NCI-H1436 treated with DMSO at 0.1 percent for 48 hours (cell line): ENCODE measurements at places on chromosomes 7 and 10.

DNA sequence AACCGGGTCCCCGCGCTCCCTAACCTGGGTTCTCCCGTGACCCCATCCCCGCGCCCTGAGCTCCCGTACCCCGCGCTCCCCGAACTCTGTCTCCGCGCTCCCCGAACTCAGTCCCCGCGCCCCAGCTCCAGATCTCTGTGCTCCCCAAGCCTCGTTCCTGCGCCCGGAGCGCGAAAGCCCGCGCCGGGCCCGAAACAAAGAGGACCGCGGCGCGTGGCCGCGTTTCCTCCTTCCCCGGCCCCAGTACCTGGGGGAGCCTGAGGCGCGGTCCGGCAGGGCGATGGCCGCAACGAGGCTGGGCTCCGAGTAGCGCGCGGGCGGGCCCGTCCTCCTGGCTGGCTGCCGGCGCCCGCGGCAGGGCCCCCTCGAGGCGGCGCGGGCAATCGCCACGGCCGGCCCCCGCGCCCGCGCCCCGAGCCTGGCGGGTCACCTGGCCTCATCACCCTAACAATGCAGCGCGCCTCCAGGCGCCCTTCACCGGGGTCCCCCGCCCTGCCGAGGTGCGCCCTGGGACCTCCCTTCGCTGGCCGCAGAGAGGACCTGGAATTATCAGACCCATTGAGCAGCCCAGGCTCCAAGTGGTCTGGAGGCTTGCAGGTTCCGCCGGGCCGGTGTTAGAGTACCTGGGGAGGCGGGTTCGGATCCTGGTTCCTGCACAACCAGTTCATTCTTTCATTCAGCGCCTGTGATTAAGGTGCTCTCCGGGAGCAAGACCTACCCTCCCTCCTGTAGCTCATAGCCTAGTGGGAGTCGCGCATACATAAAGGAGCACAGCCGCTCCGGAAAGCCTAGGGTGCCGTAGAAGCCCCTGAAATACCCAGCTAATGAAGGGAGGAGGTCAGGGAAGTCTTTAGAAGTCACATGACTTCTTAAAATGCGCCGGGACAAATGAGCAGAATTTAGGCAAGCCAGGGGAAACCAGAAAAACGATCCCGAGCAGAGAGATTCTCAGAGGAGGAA lies at the start of gene TNS3:
TSS of gene TNS3 (minus strand) at position 308 of the 960 bp plus-strand sequence. CDS start 142,475 bp downstream, outside the sequence.
- no peak for DNase-seq

DNA sequence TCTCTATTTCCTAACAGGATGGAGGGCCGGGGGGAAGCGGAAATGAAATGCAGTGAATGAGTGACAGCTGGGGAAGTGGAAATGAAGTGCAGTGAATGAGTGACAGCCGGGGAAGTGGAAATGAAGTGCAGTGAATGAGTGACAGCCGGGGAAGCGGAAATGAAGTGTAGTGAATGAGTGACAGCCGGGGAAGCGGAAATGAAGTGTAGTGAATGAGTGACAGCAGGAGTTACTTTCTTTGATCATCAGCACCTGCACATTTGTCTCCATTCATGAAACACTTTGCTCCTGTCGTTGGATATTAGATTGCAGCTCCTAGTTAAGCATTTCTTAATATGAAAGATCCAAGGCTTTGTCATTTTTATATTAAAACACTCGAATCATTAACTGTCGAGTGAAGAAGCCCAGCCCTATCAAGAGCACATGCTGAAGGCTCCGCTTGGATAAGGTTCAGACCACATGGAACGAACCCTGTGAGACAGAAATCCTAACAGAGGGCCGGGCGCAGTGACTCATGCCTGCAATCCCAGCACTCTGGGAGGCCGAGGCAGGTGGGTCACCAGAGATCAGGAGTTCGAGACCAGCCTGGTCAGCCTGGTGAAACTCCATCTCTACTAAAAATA lies 406.0 kb upstream of the ADARB2 start:
- no peak for DNase-seq

GRCh38 chr10:50219200-50219599 lies 32.1 kb downstream of the ASAH2 start:
- DNase-seq = no peak

DNA sequence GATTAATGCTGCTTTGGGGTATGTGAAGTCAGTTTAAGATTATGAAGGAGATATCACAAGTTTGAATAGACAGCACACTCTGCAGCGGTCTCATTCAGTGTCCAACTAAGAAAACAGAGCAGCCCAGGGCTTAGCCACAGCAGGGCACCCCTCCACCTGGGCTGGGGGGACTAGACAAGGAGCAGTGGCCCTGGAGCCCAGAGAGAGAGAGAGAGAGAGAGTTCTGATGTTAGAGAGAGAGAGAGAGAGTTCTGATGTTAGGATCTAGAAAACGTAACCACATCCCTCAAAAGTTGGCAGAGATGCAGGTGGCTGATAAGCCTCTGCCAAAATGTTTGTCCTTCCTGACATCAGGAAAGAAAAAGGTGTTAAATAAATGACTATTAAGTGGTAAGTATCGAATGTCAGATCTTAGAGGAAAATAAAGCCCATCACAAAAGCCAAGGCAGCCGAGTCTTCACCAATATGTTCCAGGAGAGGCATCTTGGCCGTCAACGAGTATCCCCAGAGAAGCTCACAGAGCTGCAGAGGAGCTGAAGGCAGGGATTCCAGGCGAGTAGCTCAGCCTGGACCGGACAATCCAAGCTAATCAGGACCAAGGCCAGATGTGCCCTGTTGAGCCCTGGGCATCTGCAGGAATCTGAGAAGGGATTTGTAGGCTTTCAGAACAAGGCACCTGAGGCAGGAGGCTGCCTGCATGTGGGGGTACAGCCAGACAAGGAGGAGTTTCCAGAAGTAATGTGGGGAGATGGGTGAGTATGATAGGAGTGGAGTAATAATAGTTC lies 150.1 kb upstream of the TCF7L2 start:
- no peak for DNase-seq

DNA sequence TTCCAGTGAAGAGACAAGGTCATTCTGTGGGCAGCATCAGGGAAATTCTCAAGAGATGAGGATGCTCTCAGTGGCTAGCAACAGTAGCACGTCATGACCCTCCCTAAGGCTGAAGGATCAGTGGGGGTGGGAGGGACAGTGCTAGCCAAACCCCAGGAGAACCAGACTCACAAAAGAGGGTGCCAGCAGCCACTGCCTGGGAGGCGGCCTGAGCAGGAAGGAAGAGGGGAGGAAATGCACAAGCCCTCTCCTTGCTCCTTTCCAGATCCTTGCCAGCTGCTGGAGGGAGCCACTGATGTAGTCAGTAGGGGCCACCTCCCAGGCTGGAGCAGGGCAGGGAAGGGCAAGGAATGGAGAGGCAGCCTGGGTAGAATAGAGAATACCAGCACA lies 302.7 kb downstream of the RPS24 start:
- DNase-seq = no peak

GRCh38 chr10:88670497-88670896 lies 6.3 kb downstream of the LIPF start:
- DNase-seq = no peak

GRCh38 chr7:123329988-123330643 lies 130.3 kb upstream of the SLC13A1 start:
- no peak for DNase-seq

DNA sequence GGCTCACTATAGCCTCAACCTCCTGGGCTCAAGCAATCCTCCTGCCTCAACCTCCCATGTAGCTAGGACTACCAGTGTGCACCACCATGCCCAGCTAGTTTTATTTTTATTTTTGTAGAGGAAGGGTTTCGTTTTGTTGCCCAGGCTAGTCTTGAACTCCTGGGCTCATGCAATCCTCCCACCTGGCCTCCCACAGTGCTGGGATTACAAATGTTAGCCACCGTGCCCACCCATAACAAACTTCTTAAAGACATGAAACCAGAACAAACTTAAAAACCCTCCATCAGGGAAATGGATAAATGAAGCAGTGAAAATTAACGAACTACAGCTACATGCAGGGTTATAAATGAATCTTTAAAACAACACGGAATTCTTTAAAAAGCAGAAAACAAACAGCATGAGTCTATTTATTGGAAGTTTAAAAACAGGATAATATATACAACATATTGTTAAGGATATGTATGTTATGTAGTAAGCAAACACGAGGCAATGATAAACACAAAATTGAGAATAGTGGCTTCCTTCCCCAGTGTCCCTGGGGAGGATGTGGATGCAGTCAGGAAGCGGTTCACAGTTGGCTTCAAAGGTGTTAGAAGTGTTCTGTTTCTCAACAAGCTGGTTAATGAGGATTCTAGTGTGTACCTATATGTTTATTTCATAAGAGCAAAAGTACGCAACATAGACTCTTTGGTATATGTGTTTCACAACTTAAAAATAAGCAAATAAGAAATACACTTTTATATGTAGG lies 128.2 kb upstream of the IMMP2L start:
- DNase-seq = no peak

DNA sequence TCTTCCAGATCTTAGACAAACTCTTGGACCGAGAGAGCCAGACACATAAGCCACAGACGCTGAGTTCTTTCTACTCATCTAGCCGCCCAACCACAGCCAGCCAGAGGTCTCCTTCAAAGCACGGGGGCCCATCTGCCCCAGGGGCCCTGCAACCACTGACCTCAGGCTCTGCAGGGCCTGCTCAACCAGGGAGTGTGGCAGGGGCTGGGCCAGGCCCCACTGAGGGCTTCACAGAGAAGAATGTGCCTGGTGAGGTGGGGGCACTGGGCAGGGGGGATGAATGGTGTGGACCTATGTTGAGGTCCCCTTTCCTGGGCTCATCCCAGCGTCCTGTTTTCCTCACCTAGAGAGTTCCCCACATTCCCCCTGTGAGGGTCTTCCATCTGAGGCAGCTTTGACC lies 11.4 kb downstream of the ZSWIM8 start:
- no peak for DNase-seq

DNA sequence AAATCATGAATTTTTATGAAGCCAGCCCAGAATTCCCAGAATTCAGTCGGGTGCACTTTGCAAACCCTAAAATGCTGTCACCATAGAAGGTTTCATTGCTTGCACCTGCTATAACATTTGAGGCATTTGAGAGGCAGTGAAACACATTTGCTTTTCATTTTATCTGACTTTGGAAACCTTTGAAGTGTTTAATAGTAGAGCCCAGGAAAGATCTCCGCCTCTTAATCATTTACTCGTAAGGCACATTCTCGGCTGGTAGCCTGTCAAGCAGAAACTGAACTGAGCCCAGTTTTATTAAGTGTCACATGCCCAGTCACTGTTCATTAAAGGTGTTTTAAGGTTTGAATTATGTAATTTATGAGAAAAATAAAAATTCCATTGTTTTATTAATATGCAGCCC lies 247.6 kb downstream of the EMX2 start:
- no peak for DNase-seq

- no peak for DNase-seq
Observed at GRCh38 chr7:16431646-16432424, 10.5 kb upstream of the CRPPA start.

DNA sequence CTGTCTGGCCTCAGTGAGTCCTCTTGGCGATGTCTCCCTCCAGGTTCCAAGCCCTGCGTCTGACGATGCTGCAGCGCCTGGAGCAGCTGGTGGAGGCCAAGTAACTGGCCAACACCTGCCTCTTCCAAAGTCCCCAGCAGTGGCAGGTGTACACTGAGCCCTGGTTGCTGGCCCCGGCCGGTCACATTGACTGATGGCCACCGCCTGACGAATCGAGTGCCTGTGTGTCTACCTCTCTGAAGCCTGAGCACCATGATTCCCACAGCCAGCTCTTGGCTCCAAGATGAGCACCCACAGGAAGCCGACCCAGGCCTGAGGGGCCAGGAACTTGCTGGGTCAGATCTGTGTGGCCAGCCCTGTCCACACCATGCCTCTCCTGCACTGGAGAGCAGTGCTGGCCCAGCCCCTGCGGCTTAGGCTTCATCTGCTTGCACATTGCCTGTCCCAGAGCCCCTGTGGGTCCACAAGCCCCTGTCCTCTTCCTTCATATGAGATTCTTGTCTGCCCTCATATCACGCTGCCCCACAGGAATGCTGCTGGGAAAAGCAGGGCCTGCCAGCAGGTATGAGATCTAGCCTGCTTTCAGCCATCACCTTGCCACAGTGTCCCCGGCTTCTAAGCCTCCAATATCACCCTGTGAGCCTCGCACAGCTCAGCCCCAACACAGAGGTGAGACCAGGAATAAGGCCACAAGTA lies 7.3 kb upstream of the ZNF22 start:
- DNase-seq = no peak

GRCh38 chr10:70930263-70931000 lies 42.1 kb upstream of the PCBD1 start:
- DNase-seq = no peak

DNA sequence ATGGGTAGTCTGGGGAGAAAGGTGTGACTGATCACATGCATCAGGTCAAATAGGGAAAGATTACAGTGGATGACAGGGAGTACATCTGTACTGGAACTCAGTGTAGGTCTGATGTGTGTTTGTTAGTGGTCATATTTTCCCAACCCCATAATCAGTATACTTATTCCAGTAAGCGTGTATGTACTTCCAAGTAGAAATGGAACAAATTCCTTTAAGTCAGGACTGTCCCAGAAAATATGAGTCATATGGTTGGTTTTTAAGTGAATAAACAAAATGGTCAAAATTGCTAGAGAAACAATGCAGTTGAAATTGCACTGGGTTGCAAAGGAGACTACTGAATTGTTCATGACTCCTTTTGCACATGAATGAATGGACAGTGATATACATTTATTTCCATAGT lies 118.8 kb upstream of the MYO3A start:
- no peak for DNase-seq

DNA sequence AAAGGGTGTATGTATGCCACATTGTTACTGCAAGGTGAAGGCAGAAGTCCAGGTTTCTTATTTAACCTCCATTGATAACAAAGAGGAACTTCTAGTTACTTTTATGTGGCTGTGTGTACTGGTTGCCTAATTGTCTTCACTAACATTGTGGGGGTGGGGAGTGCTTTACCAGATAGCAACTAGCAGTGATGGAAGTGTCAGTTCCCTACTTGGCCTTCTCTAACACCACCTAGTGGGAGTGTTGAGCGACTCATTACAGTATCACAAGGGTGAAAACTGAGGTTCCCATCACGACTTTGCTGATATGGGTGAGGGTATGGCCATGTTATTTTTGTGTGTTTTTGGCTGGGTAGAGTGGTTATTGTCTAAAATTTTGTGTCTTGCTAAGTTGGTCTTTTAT lies 274.4 kb downstream of the THSD7A start:
- DNase-seq = no peak

- DNase-seq = no peak
Observed at GRCh38 chr7:137893143-137893742, 46.5 kb upstream of the DGKI start.

DNA sequence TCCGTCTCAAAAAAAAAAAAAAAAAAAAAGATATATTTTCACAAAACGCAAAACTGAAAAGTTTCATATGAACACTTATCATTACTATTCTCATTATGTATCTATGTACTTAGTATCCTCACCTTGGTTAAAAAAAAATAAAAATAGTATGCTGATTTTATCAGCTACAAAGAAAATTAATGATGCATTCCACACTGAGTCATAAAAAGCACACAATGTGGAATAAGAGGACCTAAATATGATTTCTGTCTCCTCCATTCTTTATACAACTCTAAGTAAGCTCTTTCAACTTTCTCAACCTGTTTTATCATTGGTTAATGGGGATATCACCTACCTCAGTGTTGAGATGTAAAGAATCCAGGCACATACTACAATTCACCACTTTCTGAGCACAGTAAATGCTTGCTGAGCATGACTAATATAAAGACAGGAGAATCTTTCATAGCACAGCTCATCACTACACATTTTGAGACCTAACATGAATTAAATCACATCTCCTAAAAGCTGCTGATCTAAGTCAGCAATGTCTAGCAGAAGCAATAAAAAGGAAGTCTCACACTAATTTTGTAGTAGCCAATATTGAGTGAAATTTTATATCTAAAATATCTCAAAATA lies 2.7 kb downstream of the SNX13 start:
- DNase-seq = no peak

GRCh38 chr7:106121189-106121810 lies 9.2 kb upstream of the SYPL1 start:
- no peak for DNase-seq
